ENCODE measurements at places on chromosomes 16 and 17.

- DNase-seq = no peak
Measured at GRCh38 chr16:49688036-49688697, 167.7 kb downstream of the ZNF423 start.

GRCh38 chr16:695355-696089 is 5.3 kb upstream of the WDR24 start:
- DNase-seq = no peak

DNA sequence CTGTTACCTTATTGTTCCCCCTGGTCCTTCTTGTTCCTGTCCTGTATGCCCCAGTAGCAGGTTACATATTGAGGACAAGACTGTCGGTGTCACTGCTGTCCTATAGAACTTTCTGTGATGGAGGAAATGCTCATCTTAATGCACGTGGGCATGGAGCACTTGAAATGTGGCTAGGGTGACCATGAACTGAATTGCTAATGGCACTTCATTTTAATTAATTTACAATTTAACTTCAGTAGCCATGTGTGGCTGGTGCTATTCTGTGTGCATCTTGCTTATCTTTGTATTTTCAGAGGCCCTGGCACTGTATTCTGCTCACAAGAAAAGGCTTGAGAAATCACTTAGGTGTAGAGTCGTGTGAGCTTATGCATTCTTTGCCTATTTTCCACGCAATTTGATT is 125.2 kb downstream of the MSI2 start:
- no peak for DNase-seq

GRCh38 chr17:76524598-76525512 is 12.7 kb downstream of the CYGB start:
- DNase-seq = no peak

DNA sequence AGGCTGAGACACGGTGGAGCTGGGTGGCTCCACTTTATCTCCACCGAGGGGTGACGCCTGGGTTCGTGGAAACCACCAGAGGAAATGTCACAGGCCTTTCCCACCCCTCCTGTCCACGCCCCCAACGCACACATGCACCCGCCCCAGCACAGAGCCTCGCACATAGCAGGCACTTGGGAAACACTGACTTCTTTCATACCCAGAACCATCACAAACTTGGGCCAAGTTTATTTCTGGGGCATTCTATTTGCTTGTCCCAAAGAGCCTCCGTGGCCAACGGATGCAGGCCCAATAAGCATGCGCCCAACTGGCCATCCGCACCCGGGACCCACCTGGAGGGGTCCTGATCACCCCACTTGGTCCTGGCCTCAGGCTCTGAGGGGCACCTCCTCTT is 3.3 kb downstream of the BCAR1 start:
- DNase-seq = no peak

DNA sequence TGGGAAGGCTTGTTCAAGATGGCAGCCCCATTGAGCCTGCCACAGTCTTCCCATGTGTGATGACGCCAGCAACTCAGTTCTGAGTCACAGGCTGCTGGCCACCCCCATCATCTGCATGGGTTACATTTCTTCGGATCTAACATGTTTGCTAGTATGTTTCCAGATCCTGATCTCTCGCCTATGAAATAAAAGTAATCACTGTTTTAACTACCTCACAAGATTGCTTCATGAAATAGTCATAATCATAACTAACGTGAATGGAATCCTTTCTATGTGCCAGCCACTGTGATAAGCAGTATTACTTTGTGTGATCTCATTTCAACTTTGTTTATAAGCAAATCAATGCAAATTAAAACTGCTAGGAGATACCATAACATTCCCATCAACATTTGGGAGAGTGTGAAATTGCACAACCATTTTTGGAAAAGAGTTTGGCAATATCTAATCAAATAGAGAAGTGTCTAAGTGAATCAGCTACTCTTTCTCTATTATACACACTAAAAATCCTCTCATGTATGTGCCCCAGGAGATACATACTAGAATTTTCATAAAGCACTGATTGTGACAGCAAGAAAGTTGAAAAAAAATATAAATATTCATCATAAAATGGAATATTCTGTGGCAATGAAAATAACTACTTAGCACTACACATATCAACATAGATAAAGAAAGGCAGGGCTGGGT is 300.2 kb upstream of the IRX5 start:
- DNase-seq = no peak

GRCh38 chr16:80663078-80663477 is 122.3 kb downstream of the DYNLRB2 start:
- no peak for DNase-seq

GRCh38 chr17:67531291-67531690 is 154.2 kb downstream of the PITPNC1 start:
- DNase-seq = no peak

GRCh38 chr17:49637050-49637449 is 40.8 kb downstream of the SPOP start:
- DNase-seq = no peak

GRCh38 chr16:10740000-10740844 is 3.4 kb upstream of the NUBP1 start:
- no peak for DNase-seq

- DNase-seq = peak; percentile 84
Measured at GRCh38 chr16:31064882-31065461, 9.1 kb downstream of the ZNF668 start.

DNA sequence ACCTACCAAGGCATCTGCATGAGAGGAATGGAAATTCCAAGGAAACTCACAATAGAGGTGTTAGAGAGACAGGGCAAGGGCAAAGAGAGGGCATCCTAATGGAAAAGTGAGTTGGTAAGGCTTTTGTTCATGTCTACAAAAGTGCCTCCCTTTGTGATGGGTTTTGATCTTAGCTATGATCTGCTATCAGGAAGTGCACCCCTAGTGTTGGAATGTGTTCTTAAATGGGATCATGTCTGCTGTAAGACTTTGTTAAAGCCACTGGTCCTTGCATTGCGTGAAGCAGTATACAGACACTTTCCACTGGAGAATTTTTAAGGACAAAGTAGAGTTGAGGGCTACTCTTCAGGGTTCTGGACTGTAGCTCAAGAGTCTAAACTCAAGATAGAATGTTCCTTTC is 92.0 kb downstream of the MAP2K6 start:
- DNase-seq = no peak

GRCh38 chr17:67285360-67285759 is 40.4 kb upstream of the HELZ start:
- no peak for DNase-seq

DNA sequence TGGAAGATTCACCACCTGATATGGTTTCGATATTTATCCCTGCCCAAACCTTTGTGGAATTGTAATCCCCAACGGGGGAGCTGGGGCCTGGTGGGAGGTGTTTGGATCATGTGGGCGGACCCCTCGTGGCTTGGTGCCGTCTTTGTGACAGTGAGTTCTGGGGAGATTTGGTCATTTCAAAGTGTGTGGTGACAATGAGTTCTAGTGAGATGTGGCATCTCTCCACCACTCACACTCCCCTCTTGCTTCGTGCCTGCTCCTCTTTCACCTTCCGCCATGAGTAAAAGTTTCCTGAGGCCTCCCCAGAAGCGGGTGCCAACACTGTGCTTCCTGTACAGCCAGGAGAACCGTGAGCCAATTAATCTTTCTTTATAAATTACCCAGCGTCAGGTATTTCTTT is 9.7 kb downstream of the CCDC57 start:
- no peak for DNase-seq

GRCh38 chr16:68889508-68890150 is 46.3 kb downstream of the TANGO6 start:
- no peak for DNase-seq

DNA sequence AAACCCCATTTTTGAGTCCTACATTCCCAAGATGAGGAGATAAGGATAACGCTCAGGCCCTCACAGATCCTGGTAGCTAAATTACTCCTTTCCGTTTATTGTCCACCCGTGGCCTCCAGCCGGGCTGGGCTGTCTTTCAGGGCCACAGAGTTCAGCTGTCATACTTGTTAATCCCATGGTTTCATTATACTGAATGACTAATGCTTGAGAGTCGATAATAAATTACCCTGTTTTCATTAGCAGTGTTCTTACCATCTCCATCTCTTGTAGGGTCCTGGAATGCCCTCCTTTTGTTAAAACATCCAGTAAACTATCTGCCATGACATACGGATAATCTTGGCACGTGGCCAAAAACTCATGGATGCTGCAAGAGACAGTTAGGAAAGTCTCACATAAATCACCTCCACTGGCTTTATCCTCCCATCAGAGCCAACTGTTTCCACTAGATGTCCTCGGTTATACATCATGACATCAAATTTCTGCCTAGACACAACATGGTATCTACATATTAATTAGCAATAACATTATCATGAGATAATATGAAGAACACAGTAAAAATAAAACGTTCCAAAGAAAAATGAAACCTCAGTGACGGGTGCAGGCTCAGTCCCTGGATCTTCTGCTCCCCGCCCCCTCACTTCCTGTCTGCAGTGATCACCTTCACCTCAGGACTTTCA is 45.3 kb downstream of the BRD7 start:
- DNase-seq = no peak

DNA sequence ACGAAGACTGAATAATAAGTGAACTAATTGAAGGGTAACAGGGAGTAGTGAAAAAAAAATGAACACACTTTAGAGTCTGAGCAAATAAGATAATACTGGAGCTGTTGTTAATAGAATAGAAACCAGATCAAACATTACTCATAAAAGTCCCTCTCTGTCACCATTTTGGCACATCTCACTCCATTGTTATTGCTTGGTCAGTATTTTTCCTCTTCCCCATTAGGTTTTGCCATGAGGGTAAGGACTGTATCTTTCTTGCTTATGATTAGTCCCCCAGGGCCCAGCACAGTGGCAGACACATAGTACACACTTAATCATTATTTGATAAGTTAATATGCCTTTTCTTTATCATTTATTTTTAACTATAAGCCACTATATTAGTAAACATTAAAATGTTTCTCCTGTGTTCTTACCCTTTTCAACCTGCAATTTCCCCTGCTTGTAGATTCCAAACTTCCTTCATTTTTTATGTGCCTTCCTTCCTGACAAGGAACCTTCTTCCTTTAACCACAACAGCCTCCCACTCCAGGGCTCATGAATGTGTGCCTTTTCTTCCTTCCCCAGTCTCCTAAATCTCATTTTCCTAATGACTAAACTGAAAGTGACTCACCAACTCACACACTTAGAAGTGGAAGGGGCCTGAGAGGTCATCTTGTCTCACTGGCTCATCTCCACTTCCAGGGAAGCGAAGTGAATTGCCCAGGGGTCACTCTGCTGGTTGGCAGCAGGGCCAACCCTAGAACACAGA is 88.2 kb upstream of the HAS3 start:
- peak; percentile 22 for DNase-seq

DNA sequence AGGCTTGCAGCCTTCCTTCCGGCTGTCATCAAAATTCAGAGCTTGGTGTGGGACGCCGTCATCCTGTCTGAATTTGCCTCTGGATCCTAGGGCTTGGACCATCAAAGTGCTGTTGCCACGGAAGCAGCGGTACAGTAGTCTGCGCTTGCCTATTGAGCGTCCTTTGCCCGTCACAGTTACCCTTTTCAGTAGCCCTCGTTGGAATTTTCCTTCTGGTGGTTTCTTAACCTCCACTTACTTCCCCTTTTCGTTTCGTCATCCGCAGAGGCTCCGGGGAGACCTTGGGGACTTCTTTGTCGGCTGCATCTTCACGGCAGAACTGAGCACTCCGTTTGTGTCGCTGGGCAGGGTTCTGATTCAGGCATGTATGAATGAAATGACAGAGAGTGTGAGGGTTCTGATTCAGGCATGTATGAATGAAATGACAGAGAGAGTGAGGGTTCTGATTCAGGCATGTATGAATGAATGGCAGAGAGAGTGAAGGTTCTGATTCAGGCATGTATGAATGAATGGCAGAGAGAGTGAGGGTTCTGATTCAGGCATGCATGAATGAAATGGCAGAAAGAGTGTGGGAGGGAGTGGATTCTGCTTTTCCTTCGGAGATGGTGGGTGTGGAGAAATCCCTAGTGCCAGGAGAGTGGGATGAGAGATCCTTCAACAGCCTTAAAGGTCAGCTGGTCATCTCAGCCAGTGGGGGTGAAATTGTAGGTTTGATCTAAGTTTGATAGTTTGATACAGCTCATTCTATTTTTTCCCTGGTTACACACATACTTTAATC is 8.0 kb downstream of the TLCD3A start:
- no peak for DNase-seq

DNA sequence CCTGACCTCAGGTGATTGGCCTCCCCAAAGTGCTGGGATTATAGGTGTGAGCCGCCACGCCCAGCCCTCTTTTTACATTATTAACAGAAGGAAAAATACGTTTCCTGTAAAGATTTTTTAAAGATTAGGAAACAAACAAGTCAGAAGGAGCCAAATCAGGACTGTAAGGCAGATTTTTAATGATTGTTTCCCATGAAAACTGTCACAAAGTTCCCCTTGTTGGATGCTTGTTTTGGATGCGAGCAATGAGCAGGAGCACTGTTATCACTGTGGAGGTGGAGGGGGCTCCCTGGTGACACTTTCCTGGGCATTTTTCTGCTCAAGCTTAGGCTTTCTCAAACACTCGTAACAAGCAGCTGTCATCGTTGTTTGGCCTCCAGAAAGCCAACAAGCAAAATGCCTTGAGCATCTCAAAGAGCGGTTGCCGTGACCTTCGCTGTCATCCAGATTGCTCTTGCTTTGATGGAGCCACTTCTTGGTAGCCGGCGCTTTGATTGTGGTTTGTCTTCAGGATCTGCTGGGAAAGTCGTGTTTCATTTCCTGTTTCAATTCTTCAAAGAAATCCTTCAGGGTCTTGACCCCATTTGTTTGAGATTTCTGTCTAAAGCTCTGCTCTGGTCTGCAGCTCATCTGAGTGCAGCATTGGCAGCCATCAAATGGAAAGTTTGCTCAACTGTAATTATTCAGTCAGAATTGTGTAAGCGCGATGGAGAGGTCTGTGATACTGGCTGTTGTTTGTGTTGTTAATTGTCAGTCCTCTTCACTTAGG is 128.7 kb downstream of the RPTOR start:
- DNase-seq = no peak

- DNase-seq = no peak
Measured at GRCh38 chr17:3038941-3039340, 24.5 kb downstream of the OR1D5 start.

- no peak for DNase-seq
Measured at GRCh38 chr17:12421077-12421476, 244.6 kb upstream of the MYOCD start.

DNA sequence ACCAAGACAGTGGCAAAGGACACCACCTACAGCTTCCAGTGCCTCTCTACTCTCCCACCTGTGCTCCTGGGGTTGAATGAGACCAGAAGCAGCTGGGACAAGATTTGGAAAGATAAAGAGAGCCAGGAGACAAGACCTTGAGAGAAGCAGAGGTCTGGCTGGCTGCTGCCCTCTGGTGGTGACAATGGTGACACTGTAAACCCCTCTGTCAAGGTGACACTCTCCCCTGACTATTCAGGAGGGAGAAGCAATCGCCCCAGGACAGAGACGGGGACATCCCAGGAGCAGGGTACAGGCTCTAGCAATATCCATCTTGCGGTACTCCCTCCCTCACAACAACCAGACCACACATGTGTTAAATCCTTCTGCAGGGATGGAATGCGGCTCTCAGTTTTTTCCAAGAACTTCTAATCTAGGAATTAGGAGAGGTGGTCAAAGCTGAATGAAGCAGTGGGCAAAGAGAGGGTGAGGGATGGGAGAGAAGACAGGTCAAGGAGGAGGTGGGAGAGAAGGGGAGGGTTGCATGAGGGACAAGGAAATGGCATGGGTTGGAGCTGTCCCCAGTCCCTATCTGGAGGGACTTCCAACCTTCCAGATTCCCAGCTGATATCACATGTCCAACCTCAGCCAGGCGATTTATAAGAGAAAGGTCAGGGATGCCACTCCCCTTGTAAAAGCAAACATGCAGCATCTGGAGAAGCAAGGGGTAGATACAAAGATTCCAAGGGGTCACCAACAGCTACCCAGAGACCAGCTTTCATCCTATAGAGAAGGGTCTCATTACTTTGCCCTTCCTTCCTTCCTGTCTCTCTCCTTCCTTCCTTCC is 2.9 kb downstream of the PHOSPHO1 start:
- peak; percentile 22 for DNase-seq

GRCh38 chr17:26775219-26775822 is 518.6 kb upstream of the WSB1 start:
- no peak for DNase-seq
